ENCODE measurements at places on chromosomes 16 and 17. TPM values are rescaled to one million over a fixed set of nuclear protein-coding genes. Genes with fewer than 3 reads are reported as not detected.

DNA sequence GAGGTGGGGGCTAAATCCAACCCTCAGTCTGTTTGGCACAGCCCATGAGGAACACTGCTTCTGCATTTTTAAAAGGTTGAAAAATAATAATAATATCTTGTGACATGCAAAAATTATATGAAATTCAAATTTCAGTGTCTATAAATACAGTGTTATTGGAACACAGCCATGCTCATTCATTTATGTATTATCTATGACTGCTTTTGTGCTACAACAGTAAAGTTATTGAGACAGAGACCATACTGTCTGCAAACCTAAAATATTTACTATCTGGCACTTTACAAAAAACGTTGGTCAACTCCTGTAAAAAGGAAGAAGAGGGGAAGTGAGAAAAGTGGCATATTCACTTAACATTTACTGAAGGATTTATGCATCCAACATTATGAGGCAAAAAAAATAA lies 3.1 kb downstream of the ABCA5 start:
- no peak for DNase-seq

GRCh38 chr17:83162035-83162745 lies 82.8 kb downstream of the METRNL start:
- DNase-seq = no peak

- no peak for DNase-seq
Observed at GRCh38 chr17:76036497-76037261, 9.6 kb upstream of the EVPL start.

GRCh38 chr17:77326636-77327035 lies 185.9 kb downstream of the SEC14L1 start:
- DNase-seq = no peak

GRCh38 chr16:3997231-3997841 lies 116.8 kb upstream of the CREBBP start:
- no peak for DNase-seq

GRCh38 chr17:41672153-41672552 lies 16.5 kb upstream of the EIF1 start:
- DNase-seq = no peak

- DNase-seq = no peak
Observed at GRCh38 chr16:17258848-17259713, 211.7 kb downstream of the XYLT1 start.

DNA sequence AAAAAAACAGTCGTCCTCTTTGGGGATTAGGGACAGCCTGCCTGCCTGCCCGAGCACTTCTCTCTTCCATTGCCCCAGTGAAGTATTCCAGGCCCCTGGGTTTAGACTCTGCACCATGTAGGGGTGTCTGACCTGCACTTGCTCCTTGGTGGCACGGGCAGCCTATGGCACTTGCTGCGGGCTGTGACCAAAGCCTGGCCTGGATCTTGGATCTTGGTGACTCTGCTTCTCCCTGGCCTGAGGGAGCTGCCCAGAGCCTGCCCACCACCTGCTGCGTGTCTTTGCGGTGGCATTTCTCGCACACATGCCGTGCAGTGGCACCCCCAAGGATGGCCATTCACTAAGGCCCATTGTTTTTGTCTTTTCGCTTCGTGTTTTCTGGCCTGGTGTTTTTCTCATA lies 6.1 kb upstream of the STH start:
- no peak for DNase-seq

DNA sequence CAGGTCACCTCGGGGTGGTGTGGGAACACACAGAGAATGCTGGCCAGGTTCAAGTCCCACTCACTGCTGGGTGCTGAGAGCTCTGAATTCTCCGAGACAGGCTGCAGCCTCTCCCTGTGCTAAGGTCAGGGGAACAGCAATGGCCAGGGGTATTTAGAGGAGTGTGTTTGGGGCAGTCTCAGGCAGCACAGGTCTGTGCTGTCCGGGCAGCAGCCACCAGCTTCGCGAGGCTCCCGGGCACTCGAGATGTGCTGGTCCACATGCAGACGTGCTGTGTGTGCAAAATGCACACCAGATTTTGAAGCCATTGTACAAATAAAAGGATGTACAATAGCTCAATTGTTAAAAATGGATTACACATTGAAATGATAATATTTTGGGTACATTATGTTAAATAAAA lies 7.1 kb downstream of the NHERF1 start:
- DNase-seq = no peak

GRCh38 chr17:16987830-16988601 lies 16.1 kb upstream of the TNFRSF13B start:
- DNase-seq = peak; percentile 87

DNA sequence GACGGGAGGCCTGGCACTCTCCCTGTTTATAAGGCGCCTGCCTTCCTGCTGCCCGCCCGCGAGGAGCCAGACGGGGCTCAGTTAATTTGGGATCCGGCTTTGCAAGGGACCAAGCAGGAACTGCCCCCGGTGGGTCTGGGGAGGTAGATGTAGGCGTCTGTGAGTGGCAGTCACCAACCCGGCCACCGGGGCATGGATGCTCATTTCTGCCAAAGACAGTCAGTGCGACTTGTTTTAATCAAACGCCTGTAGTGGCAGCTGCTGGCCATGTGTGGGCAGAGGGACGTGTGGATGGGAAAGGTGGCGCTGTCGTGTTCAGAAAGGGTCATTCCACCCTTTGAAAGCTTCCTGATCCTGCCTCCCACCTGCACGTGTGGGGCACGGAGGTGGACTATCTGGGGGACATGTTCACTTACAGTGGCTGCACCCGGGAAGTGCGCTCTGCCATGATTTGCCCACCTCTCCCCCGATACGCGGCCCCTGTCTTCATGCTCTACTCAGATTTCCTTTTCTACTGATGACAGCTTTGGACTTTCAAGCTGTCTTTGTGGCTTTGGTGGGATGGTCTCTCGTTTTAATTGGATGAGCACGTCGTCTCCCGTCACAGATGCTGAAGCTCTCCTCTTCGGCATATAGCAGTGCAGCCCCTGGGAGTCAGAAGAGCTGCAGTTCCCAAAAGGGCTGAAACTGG lies 60.3 kb upstream of the CIBAR2 start:
- peak; percentile 52 for DNase-seq

- no peak for DNase-seq
Observed at GRCh38 chr16:8919089-8919933, 37.2 kb downstream of the LITAFD start.

DNA sequence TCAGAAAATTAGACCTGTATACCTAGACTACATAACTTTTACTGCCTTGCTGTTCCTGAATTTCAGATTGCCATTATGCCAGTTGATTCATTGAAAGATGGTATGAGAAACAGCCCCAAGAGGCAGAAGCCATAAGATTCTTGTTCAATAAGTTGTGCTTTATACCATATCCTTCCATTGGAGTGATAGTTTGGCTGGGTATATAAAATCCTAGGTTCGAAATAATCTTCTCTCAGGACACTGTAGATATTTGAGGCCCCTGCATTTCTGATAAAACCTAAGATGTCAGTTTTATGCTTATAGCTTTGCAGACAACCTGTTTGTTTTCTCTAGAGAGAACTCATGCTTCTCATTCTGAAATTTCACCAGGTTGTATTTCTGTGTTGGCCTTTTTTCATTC lies 9.6 kb upstream of the SDK2 start:
- DNase-seq = no peak

GRCh38 chr17:15926039-15926740 lies 18.7 kb upstream of the ADORA2B start:
- DNase-seq = no peak

GRCh38 chr16:68512183-68512582 lies 26.9 kb upstream of the ZFP90 start:
- DNase-seq = no peak

DNA sequence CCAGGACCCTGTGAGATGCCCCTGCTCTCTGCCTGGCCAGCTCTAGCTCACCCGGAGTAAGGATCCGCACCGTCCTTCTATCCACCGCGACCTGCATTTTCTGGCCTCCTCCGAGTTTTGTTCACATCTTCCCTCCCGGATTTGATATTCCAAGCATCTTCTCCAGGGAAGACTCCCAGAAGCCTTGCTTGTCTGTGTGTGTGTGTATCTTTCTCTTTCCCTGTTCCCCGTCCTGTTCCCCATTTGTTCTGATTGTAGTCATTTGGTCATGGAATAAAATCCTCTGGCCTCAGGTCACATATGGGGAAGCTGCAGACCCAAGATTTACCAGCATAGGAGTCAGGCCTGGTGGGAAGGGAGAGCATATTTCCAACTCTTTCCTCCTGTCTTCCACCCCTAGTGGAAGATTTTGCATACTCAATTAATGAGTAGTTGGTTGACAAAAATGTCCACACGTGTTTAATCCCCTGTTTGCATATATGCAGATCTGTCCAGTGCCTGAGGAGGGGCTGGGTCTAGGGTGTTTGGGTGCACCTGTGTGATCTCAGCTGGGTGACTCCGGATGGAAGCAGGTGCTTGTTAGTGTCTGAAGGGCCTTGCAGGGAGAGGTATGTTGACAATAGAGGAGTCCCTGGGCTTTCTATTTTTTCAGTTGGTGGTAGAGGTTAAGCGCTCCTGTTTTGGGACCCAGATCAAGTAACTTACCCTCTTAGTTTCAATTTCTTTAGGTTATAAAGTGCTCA lies 1.9 kb downstream of the PRAC1 start:
- no peak for DNase-seq

GRCh38 chr17:60529806-60530205 lies 3.8 kb upstream of the APPBP2 start:
- no peak for DNase-seq

DNA sequence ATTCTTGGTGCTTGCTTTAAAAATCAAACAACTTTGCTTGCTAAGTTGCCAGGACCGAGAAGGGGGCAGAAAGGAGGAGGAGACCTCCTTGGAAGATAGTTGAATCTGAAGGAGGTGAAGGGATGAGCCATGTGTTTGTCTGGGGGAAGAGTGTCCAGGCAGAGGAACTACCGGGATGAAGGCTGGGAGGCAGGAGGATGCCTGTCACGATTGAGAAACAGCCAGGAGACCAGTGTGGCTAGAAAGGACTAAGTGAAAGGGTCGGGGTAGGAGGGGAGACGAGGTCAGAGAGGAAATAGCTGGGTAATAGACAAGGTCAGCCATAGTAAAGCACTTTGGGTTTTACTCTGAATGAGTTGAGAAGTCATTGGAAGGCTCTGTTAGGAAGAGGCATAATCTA lies 38.9 kb upstream of the CSNK2A2 start:
- DNase-seq = no peak

- DNase-seq = peak; percentile 60
Observed at GRCh38 chr16:67260426-67261063, 11.8 kb downstream of the SLC9A5 start.

DNA sequence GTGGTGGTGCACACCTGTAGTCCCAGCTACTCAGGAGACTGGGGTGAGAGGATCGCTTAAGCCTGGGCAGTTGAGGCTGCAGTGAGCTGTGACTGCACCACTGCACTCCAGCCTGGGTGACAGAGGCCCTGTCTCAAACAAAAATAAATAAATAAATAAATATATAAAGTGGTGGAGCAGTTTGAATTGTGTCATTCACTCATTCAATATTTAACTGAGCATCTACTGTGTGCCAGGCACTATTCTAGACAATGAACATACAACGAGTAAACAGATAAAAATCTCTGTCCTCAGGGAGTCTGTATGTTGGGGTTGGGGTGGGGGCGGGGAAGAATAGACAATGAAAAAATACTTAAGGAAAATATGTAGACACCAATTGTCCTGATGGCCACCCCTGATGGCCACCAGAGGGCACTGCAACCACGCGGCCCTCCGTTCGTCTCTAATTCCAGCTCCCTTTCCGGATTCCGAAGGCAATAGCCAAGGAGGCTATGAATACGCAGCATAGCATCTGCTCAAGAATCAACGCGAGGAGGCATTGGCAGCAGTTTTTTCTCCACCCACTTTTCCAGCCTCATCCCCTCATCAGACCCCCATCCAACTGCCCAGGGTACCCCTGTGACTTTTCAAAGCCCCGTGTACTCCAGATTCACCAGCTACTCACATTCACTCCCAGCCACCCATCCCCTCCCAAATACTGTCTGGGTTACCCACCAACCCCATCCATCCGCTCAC lies 21.4 kb downstream of the QPRT start:
- peak; percentile 82 for DNase-seq

GRCh38 chr17:50517504-50518383 lies 9.5 kb downstream of the MYCBPAP start:
- DNase-seq = no peak

- DNase-seq = no peak
Observed at GRCh38 chr16:50500171-50500874, 47.9 kb upstream of the NKD1 start.

KRTAP4-2 gene
- not detected for total RNA-seq

PPY gene
- not detected for total RNA-seq

PRKCB gene
- total RNA-seq = not detected

CTRL gene
- total RNA-seq = 0.71 TPM

ZACN gene
- total RNA-seq = not detected

SHISA6 gene
- total RNA-seq = not detected

IGF2BP1 gene
- total RNA-seq = 5.6 TPM

ITGB4 gene
- total RNA-seq = 5.5 TPM

CCL16 gene
- not detected for total RNA-seq

C17orf113 gene
- total RNA-seq = 0.29 TPM

CRYM gene
- not detected for total RNA-seq
